RWPE2 (cell line): ENCODE measurements at places on chromosomes 2 and 18.

- no peak for DNase-seq
Measured at GRCh38 chr2:68387408-68388350, 22.6 kb downstream of the PLEK start.

GRCh38 chr2:50535971-50536759 lies 495.8 kb downstream of the NRXN1 start:
- no peak for DNase-seq

GRCh38 chr2:101770726-101771125 lies 73.2 kb downstream of the MAP4K4 start:
- DNase-seq, result no peak

GRCh38 chr18:79672490-79673276 lies 6.9 kb upstream of the CTDP1 start:
- no peak for DNase-seq

DNA sequence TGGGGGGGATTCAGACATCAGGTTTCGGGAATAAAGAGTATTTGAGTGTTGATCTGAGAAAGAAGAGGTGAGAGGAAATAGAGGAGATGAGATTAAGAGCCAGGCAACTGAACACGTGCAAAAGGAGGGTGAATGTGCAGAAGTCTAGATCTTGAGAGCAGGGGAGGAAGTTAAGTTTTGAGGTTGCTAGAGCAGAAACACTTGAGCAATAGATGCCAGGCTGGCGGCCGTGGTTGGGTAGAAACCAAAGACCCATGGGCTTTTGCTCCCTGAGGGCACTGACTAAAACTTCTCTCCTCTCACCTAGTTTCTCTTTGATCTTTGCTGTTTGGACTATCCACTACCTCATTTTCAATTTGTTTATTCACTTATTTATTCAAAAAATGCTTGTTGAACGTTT lies 116.0 kb downstream of the CDC42EP3 start:
- no peak for DNase-seq
